ENCODE measurements at places on chromosomes 11 and 22.

DNA sequence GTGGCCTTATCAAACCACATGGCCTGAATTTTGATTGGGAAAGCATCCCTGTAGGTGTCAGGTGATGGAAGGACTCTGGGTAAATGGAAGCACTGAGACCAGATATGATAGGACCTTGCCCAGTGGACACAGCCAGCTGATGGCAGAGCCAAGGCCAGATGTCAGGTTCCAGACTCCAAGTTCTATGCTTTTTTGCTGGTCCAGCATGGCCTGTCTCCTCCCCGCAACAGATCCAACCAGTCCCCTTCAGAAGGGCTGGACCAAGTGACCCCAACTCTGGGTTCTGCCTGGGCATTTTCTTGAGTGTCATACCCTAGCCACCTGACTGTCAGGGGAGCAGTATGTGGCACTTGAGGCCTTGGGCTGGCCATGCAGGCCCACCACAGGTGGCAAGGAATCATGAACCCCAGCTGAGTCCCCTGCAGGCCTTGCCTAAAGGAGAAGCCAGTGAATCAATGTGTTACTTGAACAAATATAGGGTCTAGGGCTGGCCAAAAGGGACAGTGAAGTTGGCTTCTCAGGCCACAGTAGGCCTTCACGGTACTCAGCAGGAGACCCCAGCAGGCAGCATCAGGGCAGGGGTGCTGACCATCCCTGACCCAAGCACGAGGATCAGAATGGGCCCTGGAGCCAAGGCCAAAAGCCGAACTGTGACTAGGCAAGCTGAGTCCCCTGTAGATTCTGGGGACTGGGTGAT, 27.1 kb downstream of the KCNQ1OT1 start:
- DNase-seq, result no peak

GRCh38 chr11:61747192-61747966, 5.1 kb upstream of the MYRF start:
- DNase-seq, result no peak

DNA sequence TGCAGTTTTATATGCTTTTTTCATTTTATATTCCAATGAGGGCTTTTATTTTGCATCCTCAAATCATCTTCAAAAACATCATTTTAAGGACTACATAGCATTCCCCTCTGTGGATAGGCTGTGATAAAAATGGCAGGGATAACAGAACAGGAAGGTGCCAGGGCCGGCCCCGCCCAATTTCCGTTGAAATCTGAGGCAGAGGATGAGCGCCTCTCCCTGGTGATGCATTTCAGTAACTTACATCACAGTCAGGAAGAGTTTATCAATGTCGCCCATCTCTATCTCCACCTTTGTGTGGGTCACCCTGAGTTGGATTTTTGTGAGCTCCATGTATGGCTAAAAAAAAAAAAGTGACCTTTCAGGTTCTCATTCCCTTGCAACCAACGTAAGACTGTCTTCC, 201.6 kb downstream of the DSCAML1 start:
- no peak for DNase-seq

- DNase-seq, result no peak
These were observed 98.7 kb downstream of the SWAP70 start for GRCh38 chr11:9762531-9762930.

- no peak for DNase-seq
These were observed 3.2 kb downstream of the NEFH start for GRCh38 chr22:29483254-29483653.

- no peak for DNase-seq
These were observed 1.5 kb downstream of the TBC1D10A start for GRCh38 chr22:30325065-30325720.

GRCh38 chr11:26332572-26332915, 614 bp downstream of the ANO3 start:
- DNase-seq, result no peak

DNA sequence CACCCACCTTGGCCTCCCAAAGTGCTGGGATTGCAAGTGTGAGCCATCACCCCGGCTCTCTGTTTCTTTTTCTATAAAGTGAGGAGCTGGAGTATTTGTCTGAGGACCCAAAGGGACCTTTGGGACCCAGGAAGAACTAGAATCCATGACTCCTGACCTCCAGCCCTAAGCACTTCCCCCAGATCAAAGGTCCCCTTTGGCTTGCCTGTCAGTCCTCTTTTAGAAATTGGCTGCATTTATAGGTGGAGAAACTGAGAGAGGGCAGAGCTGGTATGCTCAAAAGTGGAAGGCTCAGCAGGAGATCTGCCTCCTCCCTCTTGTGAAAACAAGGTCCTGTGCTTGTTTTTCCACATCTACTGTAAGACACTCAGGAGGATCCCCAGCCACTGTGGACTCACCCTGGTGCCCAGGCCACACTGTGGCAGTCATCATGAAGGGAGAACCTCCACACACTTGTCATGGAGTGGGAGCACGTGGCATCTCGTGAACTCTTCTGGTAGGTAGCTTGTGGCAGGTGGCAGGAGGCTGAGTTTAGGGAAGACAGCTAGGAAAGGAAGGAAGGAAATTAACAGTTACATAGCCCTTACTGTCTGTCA, 12.4 kb upstream of the PLEKHA7 start:
- DNase-seq, result no peak

DNA sequence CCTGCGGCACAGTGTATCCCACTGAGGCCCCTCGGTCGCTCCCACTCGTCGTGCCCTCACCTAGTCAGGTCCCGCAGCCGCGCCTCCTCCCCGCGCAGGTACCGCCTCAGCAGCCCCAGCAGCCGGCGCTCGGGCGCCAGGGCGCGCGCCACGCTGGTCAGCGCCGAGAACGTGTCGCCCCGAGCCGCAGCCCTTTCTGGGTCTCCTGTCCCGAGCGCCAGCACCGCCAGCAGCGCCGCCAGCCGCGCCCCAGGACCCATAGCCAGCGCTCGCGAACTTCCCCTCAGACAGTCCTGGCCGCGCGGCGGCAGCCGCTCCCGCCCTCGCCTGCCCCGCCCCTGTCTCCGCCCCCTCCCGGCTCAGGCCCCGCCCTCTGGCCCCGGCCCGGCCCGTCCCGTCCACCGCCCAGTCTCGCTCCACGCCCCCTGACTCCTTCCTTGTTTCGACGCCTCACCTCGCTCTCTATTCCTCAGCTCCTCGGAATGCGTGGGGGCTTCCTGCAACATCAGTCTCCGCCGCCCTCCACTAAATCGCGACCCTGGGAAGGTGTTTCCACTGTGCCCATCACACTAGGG, at the start of gene P4HA3:
TSS of gene P4HA3 (minus strand) at position 289 of the 575 bp plus-strand sequence. CDS start at position 260, 29 bp downstream.
- no peak for DNase-seq

DNA sequence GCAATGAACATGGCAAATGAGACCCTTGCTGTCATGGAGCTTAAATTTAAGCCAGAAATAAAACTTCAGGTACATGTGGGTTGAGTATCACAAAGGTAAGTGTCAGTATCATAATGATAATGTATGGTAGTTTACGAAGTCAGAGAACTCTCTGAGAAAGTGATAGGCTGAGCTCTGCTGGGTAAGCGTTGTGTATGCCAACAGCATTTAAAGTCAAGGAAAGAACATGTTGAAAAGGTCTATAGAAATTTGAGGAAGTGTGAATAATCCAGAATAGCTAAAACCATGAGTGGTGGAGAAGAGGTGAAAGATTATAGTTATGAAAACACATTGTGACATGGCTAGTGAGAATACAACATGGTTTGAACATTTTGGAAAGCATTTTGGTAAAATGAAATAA, 17.4 kb upstream of the CTSC start:
- no peak for DNase-seq

DNA sequence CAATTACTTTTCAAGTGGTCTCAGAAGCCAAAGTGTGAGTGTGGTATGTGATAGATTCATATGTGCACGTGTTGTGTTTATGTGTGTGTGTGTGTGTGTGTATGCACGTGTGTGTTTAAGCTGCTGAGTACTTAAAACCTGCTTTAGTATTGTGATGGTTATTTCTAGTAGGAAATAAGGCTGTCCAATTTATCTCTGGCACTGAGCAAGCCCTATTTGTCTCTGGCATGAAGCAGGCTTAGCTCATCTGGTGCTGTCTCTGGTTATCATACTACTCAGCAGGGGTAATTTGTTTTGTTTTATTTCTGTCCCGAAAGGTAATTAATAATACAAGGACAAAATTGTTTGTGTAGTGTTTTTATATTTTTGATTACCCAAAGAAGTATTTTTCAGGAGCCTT, 333.7 kb downstream of the FAT3 start:
- no peak for DNase-seq

GRCh38 chr11:41868606-41869005, 409.2 kb upstream of the LRRC4C start:
- DNase-seq, result no peak

- DNase-seq, result no peak
These were observed 98.1 kb downstream of the RNF169 start for GRCh38 chr11:74846770-74847169.

DNA sequence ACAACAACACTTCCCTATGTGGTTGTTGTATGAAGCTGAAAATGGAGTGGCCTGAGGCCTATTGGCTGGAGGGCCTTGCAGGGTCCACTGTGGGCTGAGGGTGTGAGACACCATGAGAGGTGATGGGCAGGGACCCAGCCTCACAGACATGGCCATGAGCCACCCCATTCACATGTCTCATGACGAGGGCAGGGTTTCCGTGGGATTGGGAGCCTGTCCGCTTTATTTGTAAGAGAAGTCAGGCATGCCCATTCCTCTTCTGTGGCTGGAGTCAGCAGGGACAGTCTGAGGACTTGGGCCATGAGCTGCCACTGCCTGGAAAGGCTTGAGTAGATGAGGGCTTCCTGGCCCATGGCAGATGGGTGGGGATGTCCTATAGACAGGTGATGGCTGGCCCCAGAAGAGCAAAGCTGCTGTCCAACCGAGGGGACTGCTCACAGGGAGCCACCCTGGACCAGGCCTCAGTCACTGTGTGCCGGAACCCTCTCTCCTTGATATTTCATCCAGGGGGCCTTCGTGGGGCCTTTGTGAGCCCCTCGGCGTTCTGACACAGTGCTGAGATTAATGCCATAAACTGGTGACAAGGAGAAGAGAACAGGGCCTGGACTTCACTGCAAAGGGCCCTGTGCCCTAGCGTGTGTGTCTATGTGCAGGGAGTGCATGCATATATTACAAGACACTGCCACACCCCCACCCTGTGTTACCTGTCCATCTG, 971.9 kb downstream of the BRD1 start:
- DNase-seq, result no peak

DNA sequence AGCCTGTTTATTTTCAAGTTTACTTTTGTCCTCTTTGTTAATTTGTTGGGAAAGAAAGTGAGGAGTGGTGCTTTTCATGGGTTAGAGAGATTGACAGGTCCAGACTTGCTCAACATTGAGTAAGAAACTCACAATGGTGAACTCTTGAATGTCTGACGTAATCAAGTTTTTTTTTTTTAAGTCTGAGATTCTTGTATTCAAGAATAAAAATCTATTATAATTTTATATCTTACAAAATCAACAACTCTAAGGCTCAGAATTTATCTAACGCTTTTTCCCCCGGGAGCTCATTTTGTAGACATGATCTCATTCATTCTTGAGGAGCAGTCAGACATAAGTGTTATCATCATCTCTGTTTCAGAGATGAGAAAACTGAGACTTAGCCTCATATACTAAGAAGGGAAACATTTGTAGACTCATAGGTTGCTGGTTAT, 39.1 kb upstream of the SPTBN2 start:
- DNase-seq, result no peak

- no peak for DNase-seq
These were observed 1.2 kb upstream of the EED start for GRCh38 chr11:86243396-86243795.

GRCh38 chr11:61095021-61095420, 7.3 kb upstream of the CD5 start:
- no peak for DNase-seq

- no peak for DNase-seq
These were observed 55.4 kb downstream of the CDKN1C start for GRCh38 chr11:2830030-2830812.

All from cortex of kidney (tissue), 1 donor.